CD4-positive, alpha-beta T cell treated with Interleukin-17A for 4 hours (primary cell): ENCODE measurements at places on chromosomes 16 and 17.

DNA sequence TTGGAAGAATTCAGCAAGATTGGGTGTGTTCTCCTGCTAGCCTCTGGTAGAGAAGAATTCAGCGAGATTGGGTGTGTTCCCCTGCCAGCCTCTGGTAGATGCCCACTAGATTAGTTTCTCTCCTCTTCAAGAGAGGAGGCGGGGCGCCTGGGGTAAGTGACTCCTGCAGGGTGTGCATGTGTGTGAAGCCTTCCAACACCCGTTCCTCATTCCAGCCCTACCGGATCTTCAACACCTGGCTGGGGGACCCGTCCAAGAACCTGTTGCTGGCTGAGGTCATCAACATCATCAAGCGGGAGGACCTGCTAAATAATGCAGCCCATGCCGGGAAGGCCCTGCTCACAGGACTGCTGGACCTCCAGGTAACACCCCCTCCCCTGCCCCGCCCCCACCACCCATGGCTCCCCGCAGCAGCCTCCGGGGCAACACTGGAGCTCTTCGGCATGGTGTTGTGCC lies 21.3 kb downstream of the TMEM186 start:
- no peak for DNase-seq

DNA sequence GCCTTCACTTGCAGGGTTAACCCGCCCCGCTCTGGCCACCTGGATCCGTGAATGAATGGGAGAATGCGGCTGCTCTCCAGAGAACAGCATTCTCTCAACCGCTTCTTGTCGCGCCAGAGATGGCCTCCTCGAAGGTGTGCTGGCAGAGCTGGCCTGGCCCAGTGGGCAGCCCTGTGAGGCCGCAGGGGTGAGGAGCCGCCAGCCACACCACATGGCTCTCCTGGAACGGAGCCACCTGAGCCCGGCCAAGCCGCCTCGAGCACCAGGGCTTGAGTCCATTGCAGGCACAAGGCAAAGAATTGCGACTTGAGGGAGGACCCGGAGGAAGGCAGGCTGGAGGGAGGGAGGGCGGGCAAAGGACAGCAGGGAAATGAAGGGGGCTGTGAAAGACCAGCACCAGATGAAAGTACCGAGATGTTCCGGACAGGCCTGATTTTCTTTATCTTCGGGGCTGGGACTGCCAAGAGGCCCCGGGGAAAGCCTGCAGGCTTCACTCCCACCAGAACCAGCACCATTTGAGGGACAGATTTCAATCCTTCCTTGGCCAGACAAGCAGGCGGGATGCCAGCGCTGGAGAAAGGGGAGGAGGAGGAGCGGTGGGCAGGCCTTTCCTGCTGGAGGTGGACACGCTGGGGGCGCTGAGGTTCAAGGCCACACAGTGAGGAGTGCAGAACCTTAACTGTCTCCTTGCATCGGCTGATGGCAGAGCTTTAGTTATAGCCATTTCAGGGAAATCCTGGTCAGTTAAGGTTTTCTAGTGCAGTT lies 69.4 kb downstream of the MRC2 start:
- no peak for DNase-seq

- no peak for DNase-seq
Observed at GRCh38 chr16:22311520-22311919, 14.3 kb downstream of the POLR3E start.

GRCh38 chr16:16867973-16868372 lies 489.0 kb downstream of the NPIPA7 start:
- no peak for DNase-seq

DNA sequence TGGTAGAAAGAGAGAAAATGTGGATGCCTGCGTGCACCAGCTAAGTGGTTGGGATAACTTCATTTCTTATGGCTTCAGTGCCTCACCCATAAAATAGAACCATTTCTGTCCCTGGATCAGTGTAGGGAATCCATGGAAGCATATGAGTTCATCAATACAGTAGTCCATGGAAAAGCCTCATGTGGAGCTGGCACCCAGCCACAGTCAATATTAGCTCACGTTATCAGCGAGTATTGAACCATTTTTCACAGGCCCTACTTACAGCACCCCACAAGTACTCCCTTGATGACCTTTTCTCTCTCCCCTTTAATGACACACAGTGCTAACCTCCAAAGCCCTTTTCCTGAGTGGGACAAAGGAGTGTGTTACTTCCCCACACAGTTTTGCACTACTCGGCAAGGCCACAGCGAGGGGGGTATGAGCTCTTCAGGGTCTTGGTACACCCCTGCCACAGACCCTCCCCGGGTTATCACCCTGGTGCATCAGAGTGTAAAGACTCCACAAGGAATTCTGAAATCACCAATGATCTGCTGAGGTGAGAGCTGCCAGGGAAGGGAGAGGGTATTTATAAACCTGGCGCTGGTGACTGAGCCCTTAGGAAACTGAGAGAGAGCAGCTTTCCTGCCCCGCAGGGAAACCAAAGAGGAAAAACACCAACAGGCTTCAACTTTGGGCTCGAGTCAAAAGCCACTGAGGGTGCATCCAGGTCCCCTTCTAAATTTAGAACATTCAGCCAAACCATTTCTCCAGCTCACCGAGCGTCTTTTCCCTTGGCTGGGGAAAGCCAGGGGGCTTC lies 36.9 kb downstream of the DYNLRB2 start:
- no peak for DNase-seq

GRCh38 chr16:6066652-6067051 lies 969.1 kb upstream of the EEF2KMT start:
- DNase-seq: no peak

GRCh38 chr17:77645072-77646045 lies 313.1 kb upstream of the TNRC6C start:
- peak; percentile 66 for DNase-seq

DNA sequence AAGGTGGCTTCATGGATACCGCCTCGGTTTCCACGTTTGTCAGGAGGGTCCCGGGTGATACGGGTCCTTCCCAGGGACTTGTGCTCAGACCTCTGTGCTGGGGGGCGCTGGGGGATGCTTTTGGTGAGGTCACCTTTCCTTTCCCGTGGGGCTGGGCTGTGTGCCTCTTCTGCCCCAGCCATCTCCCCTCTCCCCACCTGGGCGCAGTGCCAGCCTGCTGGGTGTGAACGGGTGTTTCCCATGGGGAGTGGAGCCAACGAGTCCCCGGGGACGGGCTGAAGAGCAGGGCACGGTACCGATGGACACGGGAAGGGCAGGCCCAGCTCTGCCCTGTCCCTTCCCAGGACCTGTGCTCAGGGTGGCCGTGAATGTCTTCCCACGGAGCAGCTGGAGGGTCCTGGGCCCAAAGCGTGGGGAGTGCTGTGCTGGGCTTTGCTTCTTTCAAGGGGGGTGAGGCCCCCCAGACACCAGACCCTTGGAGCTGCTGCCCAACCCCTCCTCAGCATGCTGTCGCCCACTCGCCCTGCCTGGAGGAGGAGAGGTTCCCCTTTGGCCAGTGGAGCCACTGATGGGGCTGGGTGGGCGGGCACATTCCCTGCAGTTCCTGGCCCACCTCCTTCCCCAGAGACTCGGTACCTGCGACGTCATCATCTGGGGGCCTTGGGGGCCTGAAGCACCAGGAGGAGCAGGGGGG lies 15.5 kb downstream of the TELO2 start:
- no peak for DNase-seq

DNA sequence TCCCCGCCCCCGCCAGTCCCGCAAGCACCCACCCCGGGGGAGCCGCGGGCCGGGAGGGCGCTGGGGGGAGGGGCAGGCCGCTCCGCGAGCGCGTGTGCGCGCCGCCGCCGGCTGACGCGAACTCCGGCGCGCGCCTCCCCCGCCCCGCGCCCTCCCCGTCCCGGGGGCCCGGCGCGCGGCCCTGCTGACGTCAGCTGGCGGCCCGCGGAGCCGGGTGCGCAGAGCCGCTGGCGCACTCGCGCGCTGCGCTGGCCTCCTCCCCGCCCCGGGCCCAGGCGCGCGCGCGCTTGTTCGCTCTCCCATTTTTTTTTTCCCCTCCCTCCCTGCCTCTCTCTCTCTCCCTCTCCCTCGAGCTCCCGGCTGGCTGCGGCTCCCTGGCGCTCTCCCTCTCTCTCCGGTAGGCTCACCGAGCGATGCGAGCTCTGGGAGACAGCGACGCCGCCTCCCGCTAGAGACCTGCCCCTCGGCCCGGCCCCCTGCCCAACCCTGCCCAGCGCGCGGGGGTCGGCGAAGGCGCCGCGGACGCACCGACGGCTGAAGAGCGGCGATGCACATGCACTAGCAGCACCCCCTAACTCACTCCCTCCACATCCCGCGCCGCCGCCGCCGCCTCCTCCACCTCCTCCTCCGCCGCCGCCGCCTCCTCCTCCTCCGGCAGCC lies at the start of gene GNAO1:
Gene GNAO1, plus strand, starts transcription at position 334 of the 660 bp plus-strand sequence. CDS start 747 bp downstream, outside the sequence.
- peak; percentile 72 for DNase-seq

GRCh38 chr16:6684076-6684673 lies 648.5 kb upstream of the RBFOX1 start:
- DNase-seq: no peak

GRCh38 chr17:76872221-76872873 lies 4.1 kb downstream of the MGAT5B start:
- no peak for DNase-seq

DNA sequence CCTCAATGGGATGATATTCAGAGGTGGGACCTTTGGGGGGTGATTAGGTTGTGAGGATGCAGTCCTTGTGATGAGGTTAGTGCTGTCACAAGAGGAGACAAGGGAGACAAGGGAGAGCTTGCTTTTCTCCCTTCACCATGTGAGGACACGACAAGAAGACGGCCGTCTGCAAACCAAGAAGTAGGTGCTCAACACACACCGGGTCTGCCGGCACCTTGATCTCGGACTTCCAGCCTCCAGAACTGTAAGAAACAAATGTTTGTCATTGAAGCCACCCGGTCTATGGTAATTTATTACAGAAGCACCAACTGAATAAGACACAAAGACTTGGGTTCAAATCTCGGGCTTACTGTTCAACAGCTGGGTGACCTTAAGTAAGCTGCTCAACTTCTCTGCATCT lies 64.9 kb downstream of the MPHOSPH6 start:
- no peak for DNase-seq

- DNase-seq: no peak
Observed at GRCh38 chr16:133716-134115, 4.8 kb downstream of the NPRL3 start.

DNA sequence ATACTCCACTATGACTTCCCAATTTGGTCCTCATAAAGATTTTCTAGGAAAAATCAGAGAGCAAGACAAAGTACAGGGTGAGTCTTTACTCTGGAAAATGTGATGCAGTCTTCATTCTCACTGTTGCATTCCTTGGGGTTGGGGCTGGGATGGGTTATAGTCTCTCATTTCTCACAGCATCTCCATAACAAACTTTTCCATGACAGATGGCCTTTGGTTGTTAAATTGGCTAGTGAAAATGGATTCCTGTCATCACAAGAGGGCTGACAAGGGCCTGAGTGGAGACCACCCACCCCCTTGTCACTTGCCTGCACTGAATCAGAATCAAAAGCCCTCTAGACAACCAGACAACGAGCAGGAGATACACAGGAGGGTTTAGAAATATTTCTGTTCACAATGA lies 174.6 kb downstream of the AATF start:
- no peak for DNase-seq

- DNase-seq: no peak
Observed at GRCh38 chr17:79979221-79979741, 56.4 kb downstream of the TBC1D16 start.

DNA sequence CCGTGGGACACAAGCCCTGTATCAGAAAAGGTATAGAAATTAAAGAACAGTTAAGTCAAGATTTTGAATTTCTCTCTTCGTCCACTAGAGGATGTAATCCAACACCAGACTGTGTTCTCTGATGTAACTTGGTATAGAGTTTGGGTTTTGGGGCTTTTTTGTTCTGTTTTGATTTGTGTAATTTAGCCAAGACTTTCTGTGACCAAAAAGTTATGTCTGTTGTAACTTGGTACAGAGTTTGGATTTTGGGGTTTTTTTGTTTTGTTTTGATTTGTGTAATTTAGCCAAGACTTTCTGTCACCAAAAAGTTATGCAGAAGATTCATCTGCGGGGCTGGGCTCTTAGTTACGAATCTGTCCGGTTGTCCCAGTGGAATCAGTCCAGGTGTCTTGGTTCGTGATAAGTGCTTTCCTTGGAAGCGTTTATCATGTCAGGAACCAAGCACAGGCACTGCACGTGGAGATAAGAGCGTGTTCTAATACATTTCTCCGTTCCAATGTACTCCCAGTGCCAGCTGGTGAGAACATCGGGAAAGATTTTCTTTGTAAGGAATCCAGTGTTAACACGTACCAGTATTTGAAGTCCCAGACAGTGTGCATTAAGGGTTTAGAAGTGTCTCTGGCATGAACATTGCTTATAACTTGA lies 44.1 kb upstream of the SEC14L1 start:
- no peak for DNase-seq

- no peak for DNase-seq
Observed at GRCh38 chr16:7335991-7336634, 3.5 kb downstream of the RBFOX1 start.

DNA sequence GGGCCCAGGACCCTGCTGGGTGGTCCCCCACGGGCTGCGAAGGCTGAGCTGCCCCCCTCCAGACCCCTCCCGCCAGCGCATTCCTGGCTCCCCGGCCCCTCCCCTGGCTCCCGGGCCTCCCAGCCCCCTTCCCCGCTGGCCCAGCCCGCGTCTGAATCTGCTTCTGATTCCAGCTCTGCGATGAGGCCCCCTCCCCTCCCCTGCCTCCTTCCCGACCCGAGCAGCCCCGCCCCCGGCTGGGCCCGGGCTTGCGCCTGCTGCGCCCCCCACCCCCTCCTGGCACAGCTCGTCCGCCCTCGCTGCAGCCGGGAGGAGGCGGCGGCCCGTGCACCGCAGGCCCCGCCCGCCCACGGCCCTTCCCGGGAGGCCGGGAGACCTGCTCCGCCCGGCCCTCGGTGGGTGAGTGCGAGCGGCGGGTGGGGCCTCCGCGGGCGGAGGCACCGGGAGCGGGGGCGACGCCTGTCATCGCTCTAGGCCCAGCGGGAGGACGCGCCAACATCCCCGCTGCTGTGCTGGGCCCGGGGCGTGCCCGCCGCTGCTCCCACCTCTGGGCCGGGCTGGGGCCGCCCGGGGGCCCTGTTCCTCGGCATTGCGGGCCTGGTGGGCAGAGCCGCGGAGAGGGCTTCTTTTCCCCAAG lies at the start of gene NTN3:
Gene NTN3, plus strand, starts transcription at position 282 of the 637 bp plus-strand sequence. CDS start 405 bp downstream, outside the sequence.
- DNase-seq: peak; percentile 20

GRCh38 chr17:47844814-47845715 lies 4.0 kb upstream of the SCRN2 start:
- DNase-seq: no peak

- DNase-seq: no peak
Observed at GRCh38 chr16:49682577-49683165, 173.2 kb downstream of the ZNF423 start.

GRCh38 chr17:79361873-79362771 lies 248.7 kb downstream of the RBFOX3 start:
- no peak for DNase-seq
